Gastroesophageal sphincter (tissue), 4 donors: ENCODE measurements at places on chromosomes 2 and 18.

DNA sequence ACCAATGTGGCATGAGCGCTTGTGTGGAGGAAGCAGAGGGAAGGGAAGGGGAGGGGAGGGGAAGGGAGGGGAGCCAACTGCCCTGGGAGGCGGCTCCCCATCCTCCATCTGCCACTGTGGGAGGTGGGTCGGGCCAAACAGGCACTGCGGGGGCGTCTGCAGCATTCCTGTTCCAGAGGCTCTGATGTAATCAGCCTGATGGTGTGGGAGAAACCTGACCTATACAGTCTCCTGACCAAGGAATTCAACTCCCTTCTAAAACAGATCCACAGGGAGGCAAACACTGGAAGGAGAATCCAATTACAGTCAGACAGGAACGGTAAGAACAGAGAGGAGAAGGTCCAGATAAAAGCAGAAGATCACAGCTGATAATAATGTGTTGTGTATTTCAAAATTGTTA, 88.8 kb downstream of the CD8B2 start:
- peak; percentile 25 for ATAC-seq

DNA sequence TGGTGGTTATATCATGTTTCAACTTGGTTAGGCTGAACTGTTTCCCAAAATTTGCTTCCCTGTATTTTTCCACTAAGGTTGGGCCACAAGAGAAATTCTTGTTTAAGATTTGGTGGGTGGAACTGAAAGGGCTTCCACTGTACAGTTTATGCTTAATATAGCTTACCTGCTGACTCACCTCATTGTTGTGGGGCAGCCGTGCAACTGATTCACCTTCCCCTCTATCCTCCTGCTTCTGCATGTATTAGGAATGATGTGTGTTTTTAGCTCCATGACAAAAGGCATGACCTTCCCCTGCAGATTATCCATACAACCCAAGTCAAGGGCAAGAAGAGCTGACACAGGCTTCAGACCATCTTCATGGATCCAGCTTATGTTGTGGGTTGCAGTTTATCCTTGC, 98.4 kb upstream of the GULP1 start:
- ATAC-seq, result no peak

DNA sequence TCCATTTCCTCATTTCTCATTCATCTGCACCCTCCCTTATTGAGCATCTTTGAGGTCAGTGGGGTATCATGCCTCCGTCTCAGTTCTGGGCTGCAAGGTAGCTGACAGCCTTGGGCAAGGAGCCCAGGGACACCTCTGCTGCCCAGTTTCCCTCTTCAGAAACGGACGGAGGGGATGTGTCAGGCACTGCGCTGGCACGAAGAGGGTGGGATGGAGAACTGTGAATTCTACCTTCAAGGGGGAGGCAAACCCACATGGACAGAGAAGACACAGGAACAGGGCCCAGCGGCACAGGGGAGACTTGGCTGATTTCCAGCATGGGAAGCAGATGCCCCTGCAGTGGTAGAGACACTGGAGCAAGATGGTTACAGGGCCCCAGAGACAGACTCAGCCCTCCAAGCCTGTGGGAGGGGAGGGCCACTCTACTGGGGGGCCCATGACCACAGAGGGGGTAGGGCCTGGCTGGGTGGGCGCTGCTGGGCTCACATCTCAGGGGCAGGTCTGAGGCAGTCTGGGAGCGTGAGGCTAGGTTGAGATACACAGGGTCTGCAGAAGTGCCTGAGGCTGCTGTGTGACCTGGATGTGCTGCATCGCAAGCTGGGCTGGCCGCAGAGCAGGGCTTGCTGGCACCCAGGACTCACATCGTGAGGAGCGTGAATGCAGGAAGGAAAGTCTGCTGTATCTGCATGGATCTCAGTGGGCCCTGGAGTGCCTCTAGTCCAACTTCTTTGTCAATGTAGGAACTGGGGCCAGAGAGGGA, 92.3 kb downstream of the HS1BP3 start:
- no peak for ATAC-seq

DNA sequence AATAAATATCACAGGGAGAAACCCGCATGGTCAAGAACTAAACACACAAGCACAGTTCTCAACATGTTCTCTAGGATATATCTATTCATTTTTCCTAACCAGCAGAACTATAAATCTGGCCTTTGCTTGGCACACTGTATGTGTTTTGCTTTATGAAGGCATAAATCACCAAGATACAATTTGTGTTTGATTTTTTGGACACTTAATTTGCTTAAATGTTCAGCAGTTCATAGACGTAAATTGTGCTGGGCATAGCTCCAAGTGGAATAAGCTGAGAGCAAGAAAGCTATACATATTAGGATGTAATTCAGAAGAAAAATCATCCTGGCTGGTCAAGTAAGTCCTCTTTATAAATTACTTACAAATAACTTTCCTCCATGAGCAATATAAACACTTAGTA, 341.5 kb upstream of the ATP5MC3 start:
- ATAC-seq, result no peak

DNA sequence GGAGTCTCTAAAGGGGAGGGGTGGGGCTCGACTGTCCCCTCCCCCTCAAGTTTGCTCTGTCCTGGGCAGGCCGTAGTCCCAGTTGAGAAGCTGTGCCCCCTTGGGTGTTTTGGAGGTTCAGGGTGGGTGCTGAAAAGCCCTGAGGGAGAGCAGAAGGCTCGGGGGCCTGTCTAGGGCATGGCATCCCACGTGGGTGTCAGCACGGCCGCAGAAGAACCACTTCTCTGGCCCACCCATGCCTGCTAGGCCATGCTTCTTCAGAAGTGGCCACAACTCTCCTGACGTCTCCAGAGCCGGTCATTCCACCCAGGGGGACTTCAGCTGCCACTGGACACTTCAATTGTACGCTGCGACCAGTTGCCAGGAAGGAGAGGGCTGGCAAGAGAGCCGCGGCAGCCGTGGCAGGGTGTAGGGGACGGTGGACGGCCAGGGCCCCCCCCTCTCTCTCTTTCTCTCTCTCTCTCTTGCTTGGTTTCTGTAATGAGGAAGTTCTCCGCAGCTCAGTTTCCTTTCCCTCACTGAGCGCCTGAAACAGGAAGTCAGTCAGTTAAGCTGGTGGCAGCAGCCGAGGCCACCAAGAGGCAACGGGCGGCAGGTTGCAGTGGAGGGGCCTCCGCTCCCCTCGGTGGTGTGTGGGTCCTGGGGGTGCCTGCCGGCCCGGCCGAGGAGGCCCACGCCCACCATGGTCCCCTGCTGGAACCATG, at the start of gene INPP5D:
Gene INPP5D, plus strand, starts transcription at position 546 of the 704 bp plus-strand sequence. Its CDS starts 137 bp downstream, at position 683.
- ATAC-seq, result peak; percentile 36

GRCh38 chr2:1406434-1406833, 6.8 kb upstream of the TPO start:
- no peak for ATAC-seq

DNA sequence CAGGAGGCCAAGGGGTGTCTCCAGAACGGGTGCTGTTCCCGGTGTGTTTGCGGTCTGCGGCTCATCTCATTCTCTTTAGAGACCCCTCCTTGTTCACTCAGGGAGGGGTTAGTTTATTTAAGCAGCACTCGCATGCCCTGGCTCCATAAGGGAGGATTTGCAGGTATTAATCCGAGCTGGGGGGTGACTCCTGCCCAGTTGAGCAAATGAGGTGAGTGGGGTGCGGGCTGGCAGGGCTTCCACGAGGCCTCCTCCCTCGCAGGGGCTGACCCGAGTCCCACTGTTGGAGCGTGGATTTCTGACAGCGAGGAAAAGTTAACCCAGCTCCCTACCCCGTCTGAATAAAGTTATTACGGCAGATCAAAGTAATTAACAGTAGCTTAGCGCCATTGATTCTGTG, 371.8 kb upstream of the SALL3 start:
- no peak for ATAC-seq

DNA sequence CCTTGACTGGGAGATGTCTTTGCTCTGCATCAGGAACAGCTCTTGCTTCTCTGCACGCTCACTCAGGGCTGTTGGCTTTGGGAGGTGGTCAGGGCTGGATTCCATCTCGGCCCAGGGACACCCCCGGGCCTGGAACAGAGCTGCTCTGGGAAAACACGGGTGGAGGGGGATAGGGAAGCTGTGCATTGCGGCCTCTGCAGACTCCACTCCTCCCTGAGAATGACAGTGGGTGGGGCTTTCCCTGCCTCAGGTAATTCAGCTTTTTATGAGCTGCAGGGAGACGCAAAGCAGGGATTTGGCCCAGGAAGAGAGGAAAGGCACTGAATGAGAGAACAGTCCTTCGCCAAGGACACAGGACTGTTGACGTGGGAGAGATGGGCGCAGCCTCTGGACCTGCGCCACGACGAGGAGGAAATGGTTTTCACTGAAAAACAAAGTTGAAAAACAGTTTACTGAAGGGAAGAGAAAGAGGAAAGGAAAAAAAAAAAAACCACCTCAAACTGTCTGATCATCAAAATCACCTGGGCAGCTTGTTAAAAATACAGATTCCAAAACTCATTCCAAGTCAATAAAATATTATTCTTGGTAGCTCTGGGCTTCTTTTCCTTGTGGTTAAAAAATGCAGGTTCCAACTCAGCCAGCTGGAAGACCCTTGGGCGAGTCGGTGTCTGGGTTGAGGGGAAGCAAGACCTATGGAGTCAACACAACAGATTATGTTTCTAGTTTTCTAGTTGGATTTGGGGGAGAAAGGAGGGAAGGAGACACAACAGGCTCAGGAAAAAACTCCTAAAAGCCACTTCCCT, 194.0 kb downstream of the ZFP36L2 start:
- peak; percentile 84 for ATAC-seq

GRCh38 chr18:59505356-59505755, 146.3 kb upstream of the LMAN1 start:
- ATAC-seq, result no peak

DNA sequence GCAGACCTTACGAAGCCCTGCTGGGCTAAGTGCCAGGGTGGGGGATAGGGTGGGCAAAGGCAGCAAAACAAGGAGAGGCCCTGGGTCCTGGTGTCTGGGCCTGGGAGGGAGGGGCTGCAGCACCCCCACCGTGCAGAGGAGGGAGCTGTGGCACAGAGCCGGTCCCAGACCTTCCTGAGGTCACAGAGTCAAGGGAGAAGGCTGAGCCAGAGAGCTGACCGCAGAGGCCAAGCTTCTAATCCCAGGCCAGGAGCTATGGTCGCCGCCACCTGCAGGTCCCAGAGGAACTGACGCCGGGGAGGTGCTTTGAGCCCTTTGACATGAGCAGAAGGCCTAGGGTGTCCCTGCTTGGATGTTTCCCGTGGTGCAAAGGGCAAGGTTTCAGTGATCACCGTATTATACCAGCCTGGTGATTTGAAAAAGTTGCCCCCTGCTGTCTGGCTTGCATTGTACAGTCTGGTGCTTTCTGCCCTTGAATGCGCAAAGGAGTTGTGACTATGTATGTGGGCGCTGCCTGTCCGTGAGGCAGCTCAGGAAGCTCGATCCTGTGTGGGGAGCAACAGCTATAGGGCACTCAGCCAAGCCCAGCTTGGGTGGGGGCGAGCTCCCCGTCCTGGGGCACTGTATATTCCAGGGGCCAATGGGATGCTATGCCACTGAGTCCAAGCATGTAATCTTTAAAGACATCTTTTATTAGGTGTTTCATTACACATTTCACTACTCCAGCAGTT, 44.3 kb downstream of the EDAR start:
- ATAC-seq, result no peak

GRCh38 chr2:225471482-225471881, 72.0 kb downstream of the NYAP2 start:
- ATAC-seq, result no peak

- ATAC-seq, result no peak
These were observed 291.2 kb downstream of the MYT1L start for GRCh38 chr2:2039826-2040225.

- no peak for ATAC-seq
These were observed 35.8 kb upstream of the METTL21A start for GRCh38 chr2:207660994-207661393.

GRCh38 chr2:237171881-237172280, 86.2 kb downstream of the COPS8 start:
- ATAC-seq, result no peak

GRCh38 chr2:128637481-128638155, 318.9 kb upstream of the HS6ST1 start:
- no peak for ATAC-seq

DNA sequence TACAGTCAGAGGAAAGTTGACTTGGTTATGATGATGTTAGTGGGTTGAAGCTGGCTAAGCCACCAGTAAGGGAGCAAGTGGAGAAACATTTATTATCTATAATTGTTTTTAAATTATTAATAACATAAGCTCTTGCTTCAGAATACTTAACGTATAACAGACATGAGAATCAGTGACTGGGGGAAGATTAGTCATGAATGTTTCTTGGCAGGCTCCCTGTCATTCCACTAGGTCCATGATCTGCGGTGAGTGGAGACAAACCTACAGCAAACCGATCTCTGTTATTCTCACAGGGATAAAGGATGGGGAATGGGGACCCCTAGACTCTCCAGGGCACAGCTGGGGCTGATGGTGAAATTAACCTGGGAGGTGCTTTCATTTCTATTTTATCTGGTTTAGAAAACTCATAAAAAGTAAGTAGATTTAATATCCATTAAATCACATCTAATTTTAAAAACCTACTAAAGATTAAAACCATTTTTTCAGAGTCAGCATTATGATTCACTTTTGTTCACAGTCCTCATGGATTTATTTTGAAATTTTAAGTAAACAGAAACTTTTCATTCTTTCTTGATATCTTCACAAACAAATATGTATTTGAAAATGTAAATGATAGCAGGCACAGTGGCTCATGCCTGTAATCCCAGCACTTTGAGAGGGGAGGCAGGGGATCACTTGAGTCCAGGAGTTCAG, 420.3 kb downstream of the PTPRM start:
- no peak for ATAC-seq

DNA sequence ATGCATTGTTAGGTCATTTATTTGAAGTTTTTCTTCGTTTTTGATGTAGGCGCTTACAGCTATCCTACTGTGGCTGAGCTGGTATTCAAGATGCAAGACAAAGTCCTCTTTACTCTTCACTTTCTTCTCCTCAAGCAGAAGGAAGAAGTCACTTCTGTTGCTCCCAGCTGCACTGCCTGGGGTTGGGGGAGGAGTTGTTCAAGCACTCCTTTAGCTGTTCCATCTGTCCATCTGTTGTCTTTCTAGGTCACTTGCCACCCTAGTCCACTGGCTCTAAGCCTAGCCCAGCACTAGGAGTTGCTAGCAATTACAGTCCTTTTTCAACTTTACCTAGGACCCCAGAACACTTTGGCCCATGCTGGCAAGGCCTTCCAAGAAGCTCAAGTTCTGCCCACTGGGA, 200.6 kb upstream of the RBMS1 start:
- ATAC-seq, result no peak

DNA sequence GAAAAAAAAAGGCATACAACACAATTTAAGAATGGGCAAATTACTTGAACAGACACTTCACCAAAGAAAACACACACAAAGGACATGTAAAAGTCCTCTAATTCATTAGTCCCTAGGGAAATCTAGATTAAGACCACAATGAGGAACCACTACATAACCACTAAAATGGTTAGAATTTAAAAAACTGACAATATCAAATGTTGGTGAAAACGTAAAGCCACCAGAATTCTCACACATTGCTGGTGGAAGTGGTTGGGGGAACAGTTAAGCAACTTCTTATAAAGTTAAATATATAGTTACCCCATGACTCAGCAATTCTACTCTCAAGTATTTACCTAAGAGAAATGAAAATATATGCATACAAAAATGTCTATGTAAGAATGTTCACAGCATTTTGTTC, 11.8 kb downstream of the RTN4 start:
- no peak for ATAC-seq
